ENCODE measurements at places on chromosomes 3 and 15. TPM values are rescaled to one million over a fixed set of nuclear protein-coding genes. Genes with fewer than 3 reads are reported as not detected.

EPHB3 gene
- 2.9 TPM for total RNA-seq

CHRNA7 gene
- 2.8 TPM for total RNA-seq

GPR149 gene
- total RNA-seq: not detected

CPNE4 gene
- total RNA-seq: not detected

CDCP1 gene
- 0.78 TPM for total RNA-seq

IFT80 gene
- 57.5 TPM for total RNA-seq

SCN5A gene
- 0.05 TPM for total RNA-seq

EPB42 gene
- not detected for total RNA-seq

RFTN1 gene
- total RNA-seq: 36.1 TPM

UQCC5 gene
- total RNA-seq: 8.5 TPM

KLHL6 gene
- total RNA-seq: not detected

HIGD2B gene
- total RNA-seq: not detected

MESP2 gene
- total RNA-seq: 1.3 TPM

GATM gene
- total RNA-seq: not detected

SEMA3F gene
- 10.4 TPM for total RNA-seq

Data from cardiac ventricle fibroblast (primary cell).